ENCODE measurements at places on chromosomes 7 and 10.

DNA sequence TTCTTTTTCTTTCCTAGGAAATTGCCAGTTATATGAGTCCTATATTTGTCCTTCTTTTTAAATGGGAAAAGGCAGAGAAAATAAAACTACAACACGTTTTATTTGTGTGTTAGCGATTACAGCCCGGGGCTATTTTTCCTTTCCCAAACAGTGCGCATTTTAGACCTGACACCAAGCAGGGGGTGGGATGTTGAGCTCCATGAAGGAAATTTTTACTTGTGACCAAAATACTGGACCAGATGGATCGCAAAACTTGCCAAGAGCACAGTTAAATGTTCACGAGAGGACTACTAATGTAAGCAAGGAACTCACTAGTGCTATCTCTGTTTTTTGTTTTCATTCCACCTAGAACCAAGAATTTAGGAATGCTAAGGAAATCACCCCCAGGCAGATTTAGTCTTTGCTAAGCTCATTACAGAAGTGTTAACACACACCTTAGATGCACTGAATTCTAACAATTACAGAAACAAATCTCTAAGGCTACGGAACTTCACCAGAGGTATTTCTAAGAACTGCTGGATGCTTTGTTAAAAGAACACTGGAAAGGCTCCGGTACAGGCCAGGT is 114.8 kb downstream of the JAZF1 start:
- no peak for DNase-seq

GRCh38 chr7:15403315-15403714 is 158.5 kb downstream of the AGMO start:
- DNase-seq, result no peak

DNA sequence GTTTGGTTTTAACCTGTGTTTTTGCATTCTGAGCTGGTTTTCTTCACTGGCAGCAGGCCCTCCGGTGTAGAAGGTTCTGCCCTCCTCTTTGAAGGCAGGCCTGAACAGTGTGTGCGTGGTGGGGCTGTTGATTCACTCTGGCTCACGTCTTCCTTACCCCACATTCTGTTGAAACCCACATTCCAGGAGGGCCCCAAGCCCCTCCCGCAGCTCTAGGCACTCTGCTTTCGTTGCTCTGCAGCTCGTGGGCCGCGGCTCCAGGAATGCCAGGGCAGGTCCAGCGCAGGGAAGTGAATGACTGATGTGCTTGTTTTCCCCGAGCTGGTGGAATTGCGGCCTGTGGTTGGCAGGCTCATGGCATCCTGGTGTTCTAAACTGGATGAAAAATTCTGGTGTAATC is 49.0 kb downstream of the HTRA1 start:
- no peak for DNase-seq

DNA sequence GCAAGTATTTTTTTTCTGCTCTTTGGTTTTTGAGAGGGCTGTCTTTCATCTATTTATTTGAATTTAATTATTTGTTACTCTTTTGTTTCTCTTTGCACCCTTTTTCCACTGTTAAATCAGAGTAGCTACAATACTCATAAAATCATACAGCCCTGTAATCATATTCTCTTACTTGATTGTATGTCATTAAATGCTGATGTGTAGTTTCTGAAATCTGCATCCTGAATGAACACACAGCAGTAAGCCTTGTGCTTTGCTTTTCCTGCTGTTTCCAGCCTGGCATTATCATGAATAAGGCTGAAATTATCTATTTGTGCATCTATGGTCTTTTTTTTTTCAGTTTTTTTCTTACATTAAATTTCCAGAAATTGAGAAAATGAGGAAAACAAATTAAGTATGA is 4.1 kb downstream of the LRRC18 start:
- no peak for DNase-seq

- DNase-seq, result no peak
These were observed at the start of gene AFAP1L2 for GRCh38 chr10:114404171-114405010. AFAP1L2 (minus strand) TSS chr10:114404502; CDS start chr10:114404455, 47 bp downstream.

DNA sequence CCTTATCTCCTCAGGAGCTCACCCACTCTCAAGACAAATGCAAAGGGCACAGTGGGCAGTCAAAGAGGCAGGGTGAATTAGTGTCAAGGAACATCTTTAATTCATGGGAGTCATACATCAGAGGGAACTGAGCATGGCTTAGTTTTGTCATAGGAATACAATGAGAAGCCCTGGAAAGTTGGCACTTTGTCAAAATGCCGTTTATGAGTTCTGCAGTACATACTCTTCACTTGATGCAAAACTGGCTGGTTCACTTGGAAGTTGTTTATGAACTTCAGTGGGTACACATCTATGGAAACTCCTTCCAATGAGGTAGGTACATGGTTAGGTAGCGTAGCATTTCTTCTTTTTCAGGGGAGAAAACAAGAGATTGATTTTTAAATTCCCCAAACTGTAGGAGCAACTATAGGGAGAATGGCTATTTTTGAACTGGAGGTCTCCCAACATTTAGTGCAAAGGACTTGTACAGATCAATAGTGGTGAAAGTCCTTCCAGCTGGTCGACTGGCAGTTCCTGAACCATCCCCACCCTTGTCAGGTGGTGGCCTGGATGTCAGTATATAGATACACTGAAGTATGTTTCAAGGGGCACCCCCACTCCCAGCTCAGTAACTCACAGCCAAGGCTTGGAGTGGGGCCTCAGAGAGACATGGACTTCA is 580.5 kb downstream of the REEP3 start:
- no peak for DNase-seq

DNA sequence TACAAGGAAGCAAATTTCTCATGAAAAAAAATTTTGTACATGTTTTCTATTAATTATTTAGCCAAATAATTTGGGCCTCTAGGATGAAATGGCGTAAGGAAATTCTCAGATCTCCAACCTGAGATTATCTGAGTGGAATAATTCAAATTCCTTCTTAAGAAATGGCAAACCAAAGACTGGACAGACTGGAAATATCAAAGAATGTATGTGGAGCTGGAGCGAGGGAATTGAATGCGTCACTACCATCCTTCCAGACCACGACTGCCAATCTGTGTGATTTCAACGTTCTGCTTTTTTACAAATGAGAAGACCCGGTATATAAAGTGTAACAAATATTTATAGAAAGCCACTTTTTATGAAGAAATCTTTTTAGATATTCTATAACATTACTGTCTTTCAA is 12.4 kb upstream of the BLNK start:
- no peak for DNase-seq

GRCh38 chr10:16646181-16647059 is 124.7 kb upstream of the C1QL3 start:
- DNase-seq, result no peak

DNA sequence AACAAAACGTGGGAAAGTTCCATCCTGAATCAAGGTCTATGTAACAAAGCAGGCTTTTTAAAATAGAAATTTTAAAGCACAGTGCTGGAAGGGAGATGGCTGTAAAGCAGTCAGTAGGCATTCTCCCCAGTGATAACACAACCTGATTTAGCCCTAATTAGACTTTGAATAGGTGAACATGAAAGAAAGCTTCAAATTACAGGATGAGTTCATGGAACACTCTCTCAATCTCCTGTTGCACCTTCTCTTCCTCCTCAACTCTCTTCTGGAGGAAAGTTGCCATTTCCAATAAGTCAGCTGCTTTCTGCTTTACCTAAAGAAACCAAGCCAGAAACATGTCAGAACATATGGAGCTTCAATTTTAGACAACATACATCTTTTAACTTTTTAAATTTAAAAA is 20.1 kb downstream of the SFR1 start:
- no peak for DNase-seq

DNA sequence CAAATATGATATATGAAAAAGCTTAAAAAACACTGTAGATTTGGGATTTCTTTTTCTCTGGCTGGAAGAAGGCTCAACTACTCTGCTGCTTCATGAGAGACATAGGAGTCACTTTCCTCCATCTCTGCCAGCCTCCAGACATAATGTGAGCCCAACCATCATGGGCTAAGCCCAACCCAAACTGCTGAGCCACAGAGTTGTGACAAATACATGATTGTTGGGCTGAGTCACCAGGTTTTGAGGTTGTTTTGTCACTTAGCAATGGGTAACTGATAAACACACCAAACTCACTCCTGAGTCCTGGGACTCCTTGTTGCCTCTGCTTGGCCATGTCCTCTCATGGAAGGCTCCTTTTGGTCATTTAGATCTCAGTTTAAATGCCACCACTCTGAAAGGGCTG is 381.8 kb upstream of the FZD8 start:
- no peak for DNase-seq

Data from stimulated activated CD8-positive, alpha-beta memory T cell treated with anti-CD3 and anti-CD28 coated beads, Interleukin-4, amount 100 ng/mL, for 4 hours (primary cell).